CD4-positive, alpha-beta T cell treated with Interleukin-2 at 100 ng/mL for 4 hours (primary cell): ENCODE measurements at places on chromosomes 3 and 15.
A peak's percentile ranks its signal among the peaks of the same experiment; 100 is the strongest.

- DNase-seq, result no peak
Observed at GRCh38 chr3:123082370-123083065, 15.7 kb downstream of the PDIA5 start.

GRCh38 chr3:22960105-22960984 is 242.8 kb upstream of the UBE2E2 start:
- DNase-seq, result no peak

GRCh38 chr15:61764981-61765380 is 295.3 kb downstream of the VPS13C start:
- DNase-seq, result no peak

GRCh38 chr3:67461667-67462142 is 192.7 kb downstream of the SUCLG2 start:
- DNase-seq, result no peak

GRCh38 chr15:25177955-25178801 is 223.4 kb downstream of the SNRPN start:
- DNase-seq, result no peak

DNA sequence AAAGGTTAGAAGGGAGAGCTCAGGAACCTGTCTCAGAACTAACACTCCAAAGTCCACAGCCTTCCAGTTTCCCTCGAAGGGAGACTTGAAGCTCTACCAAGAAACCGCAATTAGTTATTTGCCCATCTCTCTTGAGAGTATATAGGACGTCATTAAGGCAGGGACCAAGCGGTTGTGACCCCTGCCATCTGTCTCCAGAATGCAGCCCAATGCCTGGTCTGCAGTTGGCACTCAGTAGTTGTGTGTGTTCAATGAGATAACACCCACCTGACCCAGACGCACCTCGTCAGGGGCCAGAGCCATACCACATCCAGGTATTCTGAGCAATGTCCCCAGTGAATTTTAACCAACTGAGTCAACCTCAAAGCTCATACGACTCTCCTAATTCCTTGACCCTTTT is 251.0 kb downstream of the VPS13C start:
- DNase-seq, result no peak

GRCh38 chr3:186930143-186930640 is at the start of gene ST6GAL1:
Gene ST6GAL1, plus strand, starts transcription at chr3:186930526. Its CDS starts 112,178 bp downstream, at chr3:187042704.
- DNase-seq, result peak; percentile 62

GRCh38 chr3:115233021-115233420 is 85.9 kb upstream of the ZBTB20 start:
- DNase-seq, result no peak

DNA sequence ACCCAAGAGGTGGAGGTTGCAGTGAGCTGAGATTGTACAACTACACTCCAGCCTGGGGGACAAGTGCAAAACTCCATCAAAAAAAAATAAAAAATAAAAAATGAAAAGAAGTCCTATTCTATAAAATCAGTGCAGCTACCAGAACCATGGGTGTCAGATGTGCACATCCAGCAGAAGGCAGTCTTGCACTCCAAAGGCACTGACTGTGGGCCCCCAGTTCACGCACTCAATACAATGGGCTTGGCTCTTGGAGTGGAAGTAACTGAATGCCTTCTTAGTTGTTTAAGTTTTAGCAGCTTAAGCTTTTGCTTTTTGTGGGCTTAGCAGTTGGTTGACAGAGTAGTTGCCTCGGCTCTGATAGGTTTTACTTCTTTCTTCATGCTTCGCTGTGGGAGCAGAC is 141.4 kb downstream of the AGBL1 start:
- DNase-seq, result no peak

DNA sequence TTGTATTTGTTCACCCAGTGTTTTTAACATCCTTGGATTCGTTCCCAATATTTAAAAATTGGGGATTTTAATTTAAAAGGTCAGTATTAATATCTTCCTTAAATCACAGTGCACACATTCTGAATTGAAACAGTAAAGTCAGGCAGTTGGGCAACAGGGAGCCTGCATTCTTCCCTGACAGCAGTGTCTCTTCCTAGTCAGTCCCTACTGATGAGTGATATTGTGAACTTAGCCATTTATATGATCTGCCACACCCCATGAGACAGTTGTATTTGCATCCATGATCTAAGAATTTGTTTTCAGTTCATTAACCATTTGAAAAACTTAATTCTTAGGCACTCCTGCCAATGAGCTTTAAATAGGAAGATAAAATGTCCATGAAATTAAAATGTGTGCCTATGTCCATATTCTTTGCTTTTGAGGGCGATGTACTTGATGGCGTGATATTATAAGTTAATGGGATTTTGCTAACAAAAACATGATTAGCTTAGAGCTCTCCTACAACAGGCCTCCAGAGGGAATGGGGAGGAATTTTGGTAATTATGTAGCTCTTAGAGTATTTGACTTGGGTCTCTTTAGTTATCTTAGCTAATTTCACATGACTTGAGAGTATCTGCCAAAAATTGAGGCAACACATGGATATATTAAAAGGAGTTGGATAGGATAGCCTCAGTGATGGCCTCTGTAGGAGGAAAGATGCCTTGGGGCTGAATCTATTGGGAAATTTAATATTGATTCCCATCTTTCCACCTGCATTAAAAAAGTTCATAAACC is 219.3 kb downstream of the PTPRG start:
- no peak for DNase-seq

GRCh38 chr3:64147211-64147610 is 78.1 kb downstream of the PRICKLE2 start:
- no peak for DNase-seq

GRCh38 chr15:101463270-101463669 is 26.2 kb downstream of the PCSK6 start:
- no peak for DNase-seq

DNA sequence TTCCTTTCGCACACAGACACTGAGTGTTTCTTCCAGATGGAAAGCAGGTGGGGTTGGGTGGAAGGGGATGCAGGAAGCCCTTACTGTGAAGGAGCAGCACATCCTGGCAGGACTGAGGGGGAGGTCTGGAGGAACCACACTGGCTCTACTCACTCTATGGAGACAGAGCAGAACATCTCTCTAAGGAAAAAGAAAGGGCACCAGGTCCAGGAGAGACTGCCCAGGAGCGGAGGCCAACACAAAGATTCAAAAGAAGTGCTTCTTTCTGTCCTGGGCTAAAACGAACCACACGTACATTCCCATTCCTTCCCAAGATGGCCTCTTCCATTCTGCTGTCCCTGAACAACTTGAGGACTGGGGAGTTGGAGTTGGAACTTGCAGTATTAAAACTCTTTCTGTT is 13.8 kb upstream of the VIPR1 start:
- no peak for DNase-seq

DNA sequence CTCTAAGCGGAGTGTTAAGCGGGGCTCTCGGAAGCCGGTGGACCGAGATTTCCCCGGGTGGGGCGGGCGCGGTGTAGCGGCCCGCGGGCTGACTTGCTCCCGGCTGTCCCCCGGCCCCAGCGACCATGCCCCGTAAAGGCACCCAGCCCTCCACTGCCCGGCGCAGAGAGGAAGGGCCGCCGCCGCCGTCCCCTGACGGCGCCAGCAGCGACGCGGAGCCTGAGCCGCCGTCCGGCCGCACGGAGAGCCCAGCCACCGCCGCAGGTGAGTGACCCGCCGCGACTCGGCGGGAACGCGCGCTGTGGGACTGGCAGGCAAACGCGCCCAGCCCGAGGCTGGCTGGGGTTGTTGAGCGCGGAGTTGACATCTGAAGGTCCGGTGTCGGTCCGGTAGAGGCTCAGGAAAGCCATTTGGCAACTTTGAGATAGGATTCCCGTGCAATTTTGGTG is 1.3 kb downstream of the SMC4 start:
- DNase-seq, result no peak

DNA sequence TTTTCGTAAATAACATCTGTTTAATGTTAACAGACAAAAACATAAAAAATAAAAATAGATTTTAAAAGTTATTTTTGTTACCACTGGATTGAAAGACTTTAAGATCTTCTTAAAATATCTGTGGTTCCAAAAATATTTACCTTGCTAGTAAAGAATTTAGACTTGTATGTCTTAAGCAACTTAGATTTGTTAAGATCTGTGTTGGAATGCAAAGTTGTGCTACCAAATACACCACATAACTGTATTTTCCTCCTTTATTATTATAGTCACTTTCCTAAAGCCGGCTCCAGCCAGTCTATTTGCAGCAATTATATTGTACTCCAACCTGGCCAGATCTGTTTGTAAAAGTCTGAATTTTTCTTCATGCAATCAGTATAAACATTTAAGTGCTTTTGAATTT is 63.7 kb downstream of the SPRED1 start:
- DNase-seq, result no peak

GRCh38 chr3:48301800-48302166 is 31.7 kb downstream of the SPINK8 start:
- no peak for DNase-seq
